ENCODE measurements at places on chromosomes 12 and 14. TPM values are rescaled to one million over a fixed set of nuclear protein-coding genes. Genes with fewer than 3 reads are reported as not detected.
A peak's percentile ranks its signal among the peaks of the same experiment; 100 is the strongest.

Gene PMCH
- not detected for total RNA-seq

Gene BRAP
- 18.8 TPM for total RNA-seq

Gene LRTM2
- total RNA-seq: not detected

Gene NUMB
- 30.5 TPM for total RNA-seq

Gene PPP4R4
- 0.68 TPM for total RNA-seq

Gene FAM186B
- total RNA-seq: 0.21 TPM

Gene CLEC1B
- not detected for total RNA-seq

Gene LRRC43
- total RNA-seq: 2.5 TPM

Gene CPNE6
- total RNA-seq: not detected

Gene TAS2R9
- total RNA-seq: not detected

Gene ADAMTS20
- 0.33 TPM for total RNA-seq

DNA sequence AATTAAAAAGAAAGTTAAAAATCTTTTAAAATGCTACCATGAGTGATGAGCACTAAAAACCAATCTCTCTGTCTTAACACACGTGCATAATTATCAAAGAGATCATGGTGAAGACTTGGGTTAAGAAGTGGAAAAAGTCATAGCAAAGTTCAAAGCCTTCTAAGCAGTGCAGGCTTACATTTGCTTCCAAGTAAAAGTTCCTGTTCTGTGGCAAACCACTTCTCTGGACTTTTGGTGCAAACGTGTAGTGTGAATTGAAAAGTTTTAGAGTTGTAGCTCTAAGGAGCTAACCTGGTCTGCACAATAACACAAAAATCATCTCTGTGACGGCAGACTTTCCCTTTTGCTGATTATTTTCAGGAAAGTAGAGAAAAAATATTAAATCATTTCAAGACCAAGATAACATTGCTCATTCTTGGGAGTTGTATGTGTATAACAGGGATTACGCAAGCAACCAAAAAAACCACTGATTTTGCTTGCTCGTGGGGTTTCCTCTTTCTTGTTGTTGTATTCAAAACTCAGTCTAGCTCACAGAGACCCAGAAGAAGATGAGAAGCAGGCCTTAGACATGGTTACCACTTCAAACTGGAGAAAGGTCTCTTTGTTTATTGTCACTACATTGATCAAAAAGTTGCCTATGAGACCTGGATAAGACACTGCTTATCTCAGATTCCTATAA, 2.3 kb upstream of the GLIPR1 start:
- no peak for DNase-seq

DNA sequence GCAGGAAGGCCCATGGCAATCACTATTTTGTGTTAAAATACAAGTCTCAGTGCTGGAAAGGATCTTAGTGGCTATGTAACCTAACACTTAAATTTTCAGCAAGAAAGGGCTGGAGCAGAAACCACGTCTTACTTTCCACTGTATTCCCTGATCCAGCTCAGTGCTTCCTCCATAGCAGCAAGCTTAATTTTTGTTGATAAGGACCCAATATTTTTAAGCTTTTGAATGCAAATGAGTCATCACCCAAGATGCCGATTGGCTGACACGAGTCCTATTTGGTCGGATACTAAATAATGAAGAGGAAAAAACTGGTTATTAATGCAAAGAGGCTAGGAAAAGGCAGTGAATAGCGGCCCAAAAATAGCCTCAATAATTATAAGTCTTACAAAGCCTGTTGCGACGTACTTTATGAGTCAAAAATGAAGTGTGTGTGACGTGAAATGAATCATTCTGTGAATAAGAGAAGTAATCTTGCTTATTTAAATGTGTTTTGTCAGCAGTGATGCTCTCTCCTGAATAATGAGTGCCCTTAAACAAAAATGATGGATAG, 46.9 kb upstream of the IGF1 start:
- DNase-seq: no peak

- no peak for DNase-seq
These were observed 634.9 kb downstream of the DIO2 start for GRCh38 chr14:79576424-79576823.

- DNase-seq: no peak
These were observed 22.2 kb downstream of the JAG2 start for GRCh38 chr14:105146181-105146975.

DNA sequence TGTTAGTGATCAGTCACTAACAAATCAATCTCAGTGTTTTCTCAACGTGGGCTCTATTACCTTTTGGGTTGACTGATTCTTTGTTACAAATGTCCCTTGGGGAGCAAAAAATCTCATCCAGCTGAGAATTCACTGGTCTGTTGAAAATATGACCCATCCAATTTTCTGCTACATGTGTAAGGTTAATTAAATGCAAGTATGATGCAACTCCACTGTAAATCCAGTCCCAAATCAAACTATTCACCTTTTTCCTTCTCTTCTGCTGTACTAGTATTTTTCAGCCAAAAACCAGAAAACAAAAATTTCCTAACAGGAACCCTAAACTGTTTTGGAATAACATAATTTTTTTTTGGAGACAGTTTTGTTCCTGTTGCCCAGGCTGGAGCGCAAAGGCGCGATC, 2.2 kb downstream of the ERH start:
- no peak for DNase-seq

GRCh38 chr12:111277570-111277969, 91.3 kb downstream of the PHETA1 start:
- no peak for DNase-seq

- DNase-seq: no peak
These were observed 7.4 kb downstream of the UBE2N start for GRCh38 chr12:93434256-93434865.

GRCh38 chr14:95040708-95041476, 116.4 kb downstream of the DICER1 start:
- DNase-seq: no peak

- DNase-seq: no peak
These were observed 19.7 kb downstream of the FOS start for GRCh38 chr14:75298187-75298965.

DNA sequence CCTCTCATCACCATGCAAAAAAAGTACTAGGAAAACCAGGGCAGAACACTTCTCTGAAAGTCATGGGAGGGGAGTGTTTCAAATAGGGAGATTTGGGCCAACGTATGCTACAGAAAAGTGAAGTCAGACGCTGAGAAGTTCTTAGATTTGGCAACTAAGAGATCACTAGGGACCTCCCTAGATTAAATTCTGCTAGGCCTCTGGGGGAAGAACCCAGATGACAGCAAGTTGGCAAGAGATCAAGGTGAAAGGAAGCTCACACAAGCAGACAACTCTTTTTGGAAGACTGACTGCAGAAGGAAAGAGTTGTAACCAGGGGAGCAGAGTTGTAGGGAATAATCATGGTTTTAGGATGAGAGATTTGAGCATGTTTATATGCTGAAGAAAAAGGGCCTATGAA, 20.7 kb downstream of the IQSEC3 start:
- no peak for DNase-seq

GRCh38 chr14:96590190-96590864, 88.1 kb downstream of the PAPOLA start:
- DNase-seq: no peak

- DNase-seq: no peak
These were observed 196.0 kb downstream of the GALC start for GRCh38 chr14:87797001-87797400.

DNA sequence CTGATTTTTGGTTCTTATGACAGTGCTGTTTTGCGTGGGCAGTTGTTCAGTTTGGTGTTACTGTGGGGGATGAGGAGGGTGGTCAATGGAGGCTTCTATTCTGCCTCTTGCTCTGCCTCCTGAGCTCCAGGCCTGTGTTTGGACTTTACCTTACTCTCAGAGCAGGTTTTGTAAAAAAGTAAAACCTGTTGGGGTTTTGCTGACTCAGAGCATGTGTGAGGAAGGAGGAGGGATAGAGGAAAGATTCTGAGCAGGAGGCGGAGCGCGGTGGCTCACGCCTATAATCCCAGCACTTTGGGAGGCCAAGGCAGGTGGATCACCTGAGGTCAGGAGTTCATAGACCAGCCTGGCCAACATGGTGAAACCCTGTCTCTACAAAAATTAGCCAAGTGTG, 6.7 kb downstream of the A2ML1 start:
- no peak for DNase-seq

DNA sequence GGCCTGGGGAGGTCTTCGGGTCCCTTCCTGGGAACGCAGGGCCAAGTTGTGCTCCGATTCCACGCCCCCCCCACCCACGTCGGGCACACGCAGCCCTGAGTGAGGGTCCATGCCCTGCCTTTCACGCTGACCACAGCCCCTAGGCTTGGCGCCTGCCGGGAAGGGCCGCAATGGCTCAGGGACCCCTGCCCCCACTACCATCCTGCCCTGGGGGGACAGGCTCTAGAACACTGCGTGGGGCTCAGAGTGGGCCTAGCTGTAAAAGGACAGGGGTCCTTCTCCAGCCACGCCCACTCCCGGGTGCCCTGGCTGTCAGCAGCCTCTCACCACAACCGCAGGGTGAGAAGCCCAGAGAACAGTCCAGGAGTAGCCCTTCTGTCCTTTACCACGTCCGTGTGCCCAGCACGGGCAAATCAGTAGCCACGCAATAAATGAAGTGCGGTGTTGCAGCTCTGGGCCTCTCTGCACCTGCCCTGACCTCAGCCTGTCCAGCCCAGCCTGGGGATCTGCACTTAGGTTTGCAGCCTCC, 9.4 kb upstream of the GPR68 start:
- DNase-seq: no peak

GRCh38 chr12:128861226-128862016, 8.1 kb downstream of the GLT1D1 start:
- no peak for DNase-seq

DNA sequence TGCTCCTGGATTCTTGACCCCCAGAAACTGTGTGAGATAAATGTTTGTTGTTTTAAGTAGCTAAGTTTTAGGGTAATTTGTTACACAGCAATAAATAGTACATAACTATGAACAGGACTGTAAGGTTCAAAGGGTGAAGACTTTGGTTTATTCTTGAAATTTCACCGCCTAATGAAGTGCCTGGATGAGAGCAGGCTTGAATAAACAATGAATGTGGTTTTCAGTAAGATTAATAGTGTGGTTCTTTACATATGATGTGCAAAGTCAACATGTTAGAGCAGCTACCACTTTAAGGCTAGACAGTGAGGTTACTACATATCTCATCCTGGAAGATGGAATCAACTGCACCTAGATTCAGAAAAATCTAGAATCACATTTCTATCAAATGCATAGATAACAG, 145.2 kb upstream of the BTG1 start:
- no peak for DNase-seq

GRCh38 chr14:24123424-24124417, 6.7 kb upstream of the FITM1 start:
- DNase-seq: no peak

DNA sequence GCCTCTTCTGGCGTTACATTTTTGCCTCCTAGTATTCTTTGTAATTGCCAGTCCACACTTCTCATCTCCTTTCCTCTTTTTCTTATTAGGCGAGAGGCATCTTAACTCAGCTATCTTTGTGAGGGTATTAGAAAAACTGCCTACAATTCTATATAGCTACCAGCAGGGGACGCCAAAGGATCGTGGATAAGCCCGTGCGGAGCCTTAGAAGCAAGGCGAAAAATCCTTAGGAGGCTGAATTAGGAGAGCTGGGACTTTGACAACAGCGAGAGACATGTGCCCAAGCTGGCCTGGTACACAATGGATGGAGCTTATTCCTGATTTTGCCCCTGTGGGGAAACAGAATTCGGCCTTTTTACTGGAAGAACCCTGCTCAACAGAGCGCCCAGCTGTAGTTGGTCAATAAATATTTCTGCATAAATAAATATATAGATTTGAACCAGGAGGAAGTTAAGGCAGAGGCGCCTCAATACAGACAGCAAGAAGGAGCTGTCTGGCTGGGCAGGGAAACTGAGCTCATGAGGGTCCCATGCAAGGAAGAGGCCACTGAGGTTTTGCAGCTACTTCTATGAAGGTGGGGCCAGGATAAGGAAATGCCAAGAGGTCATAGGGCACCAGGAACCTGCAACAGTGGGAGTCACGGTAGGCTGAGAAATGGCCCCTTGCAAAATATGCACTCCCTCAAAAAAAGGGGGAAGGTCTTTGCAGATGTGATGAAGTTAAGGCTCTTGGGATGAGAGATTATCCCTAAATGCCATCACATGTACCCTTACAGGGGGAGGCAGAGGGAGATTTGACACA, 14.6 kb upstream of the RBM19 start:
- peak; percentile 14 for DNase-seq

DNA sequence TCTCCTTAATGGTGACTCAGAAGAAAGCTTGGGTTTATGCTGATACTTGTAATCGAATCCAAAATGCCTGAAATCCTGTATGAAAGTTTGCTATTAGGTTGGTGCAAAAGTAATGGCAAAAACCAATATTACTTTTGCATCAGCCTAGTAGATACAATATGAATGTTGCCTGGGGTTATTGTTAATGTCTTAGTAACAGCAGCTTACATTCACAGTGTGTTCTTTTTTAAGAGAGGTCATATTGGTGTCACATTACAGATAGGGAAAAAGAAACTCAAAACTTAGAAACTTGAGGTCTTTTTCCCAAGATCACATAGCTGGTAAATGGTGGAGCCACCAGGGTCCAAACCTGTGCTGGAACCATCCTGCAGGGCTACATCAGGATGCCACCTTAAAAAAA, 25.2 kb downstream of the SRGAP1 start:
- no peak for DNase-seq

GRCh38 chr12:47189728-47190127, 110.0 kb upstream of the AMIGO2 start:
- no peak for DNase-seq

- peak; percentile 55 for DNase-seq
These were observed 85.5 kb upstream of the PTHLH start for GRCh38 chr12:28057856-28058615.

DNA sequence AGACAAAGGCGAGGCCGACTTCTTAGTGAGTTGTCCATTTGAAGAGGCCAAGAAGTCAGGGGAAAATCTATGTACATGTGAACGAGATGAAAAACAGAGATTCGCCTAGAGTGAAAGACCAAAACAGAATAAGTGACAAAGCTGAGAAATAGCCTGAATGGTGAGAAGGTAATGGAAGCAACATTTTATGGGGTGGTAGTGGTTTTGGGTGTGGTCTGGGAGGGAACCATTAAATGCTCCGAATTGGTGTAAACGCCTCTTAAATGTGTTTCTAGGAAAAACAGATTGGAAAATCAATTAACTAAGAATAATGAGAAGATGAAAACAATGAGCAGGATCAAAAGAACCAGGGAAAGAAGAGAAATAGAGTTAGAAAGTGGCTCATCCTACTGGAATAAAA, 83.8 kb upstream of the MANSC4 start:
- no peak for DNase-seq

DNA sequence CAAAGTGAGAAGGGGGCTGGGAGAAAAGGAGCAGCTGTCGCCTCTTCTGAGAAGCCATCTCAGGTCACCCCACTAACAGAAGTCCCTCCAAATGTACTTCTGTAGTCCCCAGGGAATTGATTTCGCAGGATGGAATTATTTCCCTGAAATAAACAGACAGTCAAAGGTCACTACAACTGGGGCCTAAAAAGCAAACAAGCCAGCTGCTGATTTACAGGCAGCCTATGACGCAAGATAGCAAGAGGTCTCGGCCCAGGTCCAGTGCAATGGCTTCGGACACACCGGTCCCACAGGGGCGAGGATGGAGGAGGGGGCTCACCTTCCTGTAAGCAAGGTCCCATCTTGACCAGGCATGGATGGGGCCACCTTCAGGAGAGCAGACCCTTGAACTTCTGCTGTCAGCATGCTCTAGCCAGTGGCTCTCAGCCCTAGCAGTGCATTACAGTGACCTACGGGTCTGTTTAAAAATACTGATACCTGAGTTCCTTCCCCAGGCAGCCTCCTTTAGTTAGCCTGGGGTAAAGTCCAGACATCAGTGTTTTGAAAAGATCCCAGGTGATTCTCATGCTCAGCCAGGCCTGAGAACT, 18.1 kb downstream of the NUAK1 start:
- no peak for DNase-seq
